ENCODE measurements at places on chromosomes 6 and 20.
A peak's percentile ranks its signal among the peaks of the same experiment; 100 is the strongest.

GRCh38 chr20:19213946-19214490, 1.6 kb downstream of the SLC24A3 start:
- DNase-seq = no peak

GRCh38 chr6:112910256-112910655, 563.1 kb downstream of the RFPL4B start:
- no peak for DNase-seq

GRCh38 chr20:31869942-31870725, at the start of the genes DUSP15 and TTLL9:
Gene DUSP15, minus strand, starts transcription at chr20:31870527. Its CDS starts 190 bp downstream, at chr20:31870337.
Gene TTLL9, plus strand, starts transcription at chr20:31870634. Its CDS starts 493 bp downstream, at chr20:31871127.
- DNase-seq = no peak

- no peak for DNase-seq
Observed at GRCh38 chr20:62051546-62052255, 14.0 kb downstream of the TAF4 start.

DNA sequence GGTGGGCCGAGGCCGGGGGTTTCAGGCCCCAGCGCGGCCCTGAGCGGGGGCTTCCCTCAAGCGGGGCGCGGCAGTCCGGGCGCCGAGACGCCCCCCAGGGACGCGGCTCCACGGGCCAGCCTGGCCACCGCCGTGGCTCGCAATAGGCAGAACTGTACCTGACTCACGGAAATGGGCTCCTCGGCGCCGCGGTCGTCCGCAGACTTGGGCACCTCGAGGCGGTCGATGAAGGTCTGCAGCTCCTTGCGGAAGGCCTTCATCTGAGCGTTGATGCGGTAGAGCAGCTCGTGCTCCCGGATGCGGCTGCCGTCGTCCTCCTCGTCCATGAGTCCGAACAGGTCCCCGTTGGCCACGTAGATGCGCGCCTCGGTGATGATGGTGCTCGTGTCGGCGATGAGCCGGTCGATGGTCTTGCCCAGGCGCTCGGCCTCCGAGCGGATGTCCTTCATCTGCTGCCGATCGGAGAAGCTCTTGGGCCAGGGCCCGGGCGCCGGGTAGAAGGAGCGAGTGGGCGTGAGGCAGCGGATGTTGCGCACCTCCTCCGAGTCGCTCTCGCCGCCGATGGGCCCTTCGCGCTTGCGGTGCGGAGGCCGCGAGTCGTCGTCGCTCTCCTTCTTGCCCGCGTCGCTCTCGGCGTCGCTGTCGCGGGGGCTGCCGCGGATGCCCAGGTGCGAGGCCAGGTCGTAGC, 16.1 kb upstream of the KIAA0408 start:
- no peak for DNase-seq

- no peak for DNase-seq
Observed at GRCh38 chr20:58463256-58463655, 51.9 kb downstream of the APCDD1L start.

DNA sequence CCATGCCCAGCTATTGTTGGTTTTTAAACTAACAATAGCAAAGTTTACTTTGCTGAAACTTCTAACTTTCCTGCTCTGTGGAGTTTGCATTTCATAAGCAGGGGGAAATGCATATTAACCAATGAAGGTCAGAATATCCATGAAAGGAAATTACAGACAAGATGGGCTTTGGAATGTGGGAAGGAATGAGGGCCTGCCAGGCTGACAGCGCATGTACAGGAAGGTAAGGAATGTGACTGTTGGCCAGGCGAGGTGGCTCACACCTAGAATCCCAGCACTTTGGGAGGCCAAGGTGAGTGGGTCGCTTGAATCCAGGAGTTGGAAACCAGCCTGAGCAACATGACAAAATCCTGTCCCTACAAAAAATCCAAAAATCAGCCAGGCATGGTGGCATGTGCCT, 49.6 kb downstream of the CDK5RAP1 start:
- no peak for DNase-seq

- no peak for DNase-seq
Observed at GRCh38 chr20:25248786-25249172, 894 bp downstream of the PYGB start.

GRCh38 chr6:169213814-169214520, 39.7 kb downstream of the THBS2 start:
- no peak for DNase-seq

DNA sequence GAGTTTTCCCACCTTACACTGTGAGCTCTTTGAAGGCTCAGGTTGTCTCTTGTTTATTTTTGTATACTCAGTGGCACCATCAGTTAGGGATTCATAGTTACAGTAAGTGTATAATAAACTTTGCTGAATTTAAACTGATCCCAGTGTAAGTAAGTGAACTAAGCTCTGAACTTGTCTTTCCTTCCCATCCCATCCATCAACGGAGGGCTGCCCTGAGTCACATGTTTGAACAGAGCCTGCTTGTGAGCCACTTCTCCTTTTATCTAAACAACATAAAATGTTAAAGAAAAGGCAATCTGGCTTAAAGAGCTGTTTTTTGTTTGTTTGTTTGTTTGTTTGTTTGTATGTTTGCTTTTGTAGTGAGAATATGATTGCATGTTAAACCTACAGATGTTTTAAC, 185.7 kb upstream of the MARCKS start:
- no peak for DNase-seq

DNA sequence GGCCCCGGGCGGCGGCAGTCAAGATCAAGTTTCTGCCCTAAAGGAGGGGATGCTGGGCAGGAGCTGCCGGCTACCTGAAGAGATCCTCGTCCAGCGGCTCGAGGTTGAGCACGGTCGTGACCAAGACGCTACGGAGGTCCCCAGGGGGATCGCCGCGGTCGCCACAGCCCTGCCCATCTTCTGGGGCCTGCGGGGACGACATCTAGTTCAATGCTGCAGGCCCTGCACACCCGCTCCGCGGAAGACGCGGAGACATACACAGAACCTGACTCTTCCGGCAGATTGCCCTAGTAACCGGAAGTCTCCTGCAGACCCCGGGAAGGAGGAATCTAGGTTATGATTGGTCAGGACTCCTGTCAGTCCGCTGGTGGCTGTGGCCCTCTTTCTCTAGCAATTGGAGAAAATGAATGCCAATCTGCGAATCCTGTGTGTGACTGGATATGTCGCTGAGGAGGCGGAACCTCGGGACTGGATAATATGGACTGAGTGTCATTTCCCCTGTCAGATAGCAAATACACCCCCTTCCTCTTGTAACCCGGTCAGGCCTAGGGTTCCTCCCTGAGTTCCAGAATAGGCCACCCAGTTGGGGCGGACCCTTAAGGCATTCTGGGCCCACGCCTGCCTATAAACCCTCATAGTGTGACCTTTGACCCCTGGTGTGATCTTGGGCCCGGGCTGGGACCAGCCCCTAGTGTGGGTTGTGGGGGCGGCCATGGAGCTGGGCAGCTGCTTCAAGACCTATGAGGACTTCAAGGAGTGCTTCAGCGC, at the start of the genes ACOT8 and ZSWIM3:
Gene ACOT8 (minus strand): TSS at position 279 of the 768 bp plus-strand sequence. CDS start 77 bp downstream, at position 202.
Gene ZSWIM3 (plus strand): TSS at position 501 of the 768 bp plus-strand sequence. CDS start 212 bp downstream, at position 713.
- DNase-seq = peak; percentile 99

GRCh38 chr6:26159357-26160273, 72.4 kb downstream of the HFE start:
- DNase-seq = no peak

GRCh38 chr20:37954626-37955025, 51.7 kb downstream of the VSTM2L start:
- no peak for DNase-seq

DNA sequence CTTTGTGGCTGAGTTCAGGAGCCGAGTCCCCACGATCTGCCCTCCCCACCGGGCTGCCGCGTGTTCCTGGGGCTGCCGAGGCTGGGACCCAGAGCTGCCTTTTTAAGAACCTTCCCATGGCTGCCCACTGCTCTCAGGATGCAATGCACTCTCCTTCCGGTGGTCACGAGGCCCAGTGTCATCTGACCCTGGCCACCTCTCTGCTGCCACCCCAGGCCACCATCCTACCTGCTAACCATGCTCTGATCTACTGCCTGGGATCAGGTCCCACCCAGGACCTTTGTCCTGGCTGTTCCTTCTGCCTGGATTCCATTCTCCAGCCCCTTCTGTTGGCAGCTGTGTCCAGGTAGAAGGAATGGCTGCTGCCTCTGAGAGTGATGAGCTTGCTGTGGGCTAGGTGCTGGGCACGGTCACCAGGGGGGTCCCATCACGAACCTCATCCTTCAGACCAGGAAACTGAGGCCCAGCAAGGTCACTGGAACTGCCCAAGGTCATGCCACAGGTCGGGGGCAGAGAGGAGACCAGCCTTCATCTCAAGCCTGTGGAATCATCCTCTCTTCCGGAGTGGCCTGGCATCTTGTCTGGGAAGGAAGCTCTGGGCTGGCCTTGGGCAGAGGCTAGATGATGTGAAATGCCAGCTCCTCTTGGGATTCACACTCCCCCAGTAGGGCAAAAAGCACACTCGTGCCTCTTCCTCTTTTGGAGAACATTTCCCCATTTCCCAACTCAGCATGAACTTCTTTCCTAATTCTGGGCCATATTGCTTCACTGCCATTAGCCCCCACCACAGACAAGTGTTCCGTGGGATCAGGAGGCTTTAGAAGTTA, 20.5 kb downstream of the PCK1 start:
- DNase-seq = no peak

DNA sequence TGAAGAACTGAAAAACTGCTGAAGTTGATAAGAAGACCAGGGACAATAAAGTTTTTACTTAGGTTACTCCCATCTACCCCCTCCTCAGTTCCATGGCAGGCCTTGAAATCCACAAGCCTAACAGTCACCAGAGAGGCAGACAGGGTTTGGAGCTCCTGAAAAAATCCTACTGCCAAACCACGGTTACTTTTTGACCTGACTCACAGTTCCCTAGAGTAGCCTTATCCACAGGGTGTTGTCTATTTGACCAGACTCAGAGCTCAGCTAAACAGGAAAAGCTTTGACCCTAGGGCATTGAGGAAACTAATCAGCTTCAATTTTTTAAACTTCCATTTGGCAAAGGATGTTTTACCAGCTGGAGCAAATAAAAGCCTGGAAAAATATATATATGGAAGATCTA, 257.7 kb upstream of the NT5E start:
- no peak for DNase-seq

DNA sequence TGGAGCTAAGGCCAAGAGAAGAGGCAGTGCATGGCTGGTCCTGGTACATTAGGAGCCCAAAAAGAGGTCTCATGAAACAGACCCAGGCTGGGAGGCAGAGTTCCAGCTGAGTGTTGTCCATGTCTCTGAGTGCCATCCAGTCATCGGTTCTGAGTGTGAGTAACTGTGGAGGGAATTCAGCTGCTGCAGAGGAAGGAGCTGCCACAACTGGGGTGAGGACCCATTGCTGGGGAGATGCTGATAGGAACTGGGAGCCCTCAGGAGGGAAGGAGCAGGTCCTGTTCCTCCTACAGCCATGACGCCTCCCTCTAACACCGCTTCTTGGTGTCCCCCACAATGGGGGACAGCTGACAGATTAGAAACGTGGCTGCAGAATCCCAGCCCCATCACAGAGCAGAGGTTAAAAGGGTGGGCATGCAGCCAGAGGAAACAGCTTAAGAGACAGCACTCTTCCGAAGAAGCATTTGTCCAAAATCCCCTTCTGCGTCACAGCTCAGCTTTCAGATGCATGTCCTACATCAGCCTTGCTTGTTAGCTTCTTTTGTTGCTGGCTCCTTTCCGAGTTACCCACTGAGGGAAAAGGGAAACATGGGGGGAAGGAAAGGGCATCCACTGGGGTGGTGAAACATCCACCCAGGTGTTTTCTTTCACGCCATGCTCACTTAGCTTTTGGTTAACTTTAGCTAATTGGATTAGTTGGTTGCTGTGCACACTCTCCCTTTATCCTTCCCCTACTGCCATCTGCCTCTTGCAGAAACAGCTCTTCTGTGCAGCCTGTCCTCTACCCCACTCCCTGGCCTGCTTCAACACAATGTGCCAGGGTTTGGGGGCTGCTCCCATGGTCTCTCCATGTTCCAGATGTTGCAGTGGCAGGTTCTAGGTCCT, 239.2 kb downstream of the SYNDIG1 start:
- DNase-seq = no peak

GRCh38 chr6:86856379-86856778, 80.9 kb upstream of the HTR1E start:
- DNase-seq = no peak

DNA sequence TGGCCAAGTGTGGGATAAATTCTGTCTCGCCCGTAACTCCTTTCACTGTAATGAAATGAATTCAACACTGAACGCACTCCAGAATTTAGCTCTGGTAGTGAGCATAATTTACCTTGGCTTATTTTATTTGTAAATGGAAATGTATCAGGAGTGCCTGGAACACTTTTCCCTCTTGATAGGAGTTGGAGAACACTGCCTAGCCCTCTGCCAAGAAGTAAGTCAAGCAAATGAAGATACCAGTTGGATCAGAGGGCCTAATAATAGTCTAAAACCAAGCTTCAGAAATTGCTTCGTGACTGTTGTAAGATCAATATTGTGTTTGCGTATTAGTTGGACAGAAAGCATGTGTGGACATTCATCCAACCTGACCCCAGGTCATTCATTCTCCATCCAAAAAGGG, 64.6 kb upstream of the TPD52L1 start:
- no peak for DNase-seq

GRCh38 chr20:13024596-13024995, 15.8 kb downstream of the SPTLC3 start:
- no peak for DNase-seq

- DNase-seq = no peak
Observed at GRCh38 chr6:127949251-127949650, 48.4 kb upstream of the THEMIS start.

GRCh38 chr6:162705736-162706135, 21.8 kb downstream of the PRKN start:
- DNase-seq = no peak

- DNase-seq = no peak
Observed at GRCh38 chr6:76221525-76221924, 149.1 kb upstream of the IMPG1 start.

DNA sequence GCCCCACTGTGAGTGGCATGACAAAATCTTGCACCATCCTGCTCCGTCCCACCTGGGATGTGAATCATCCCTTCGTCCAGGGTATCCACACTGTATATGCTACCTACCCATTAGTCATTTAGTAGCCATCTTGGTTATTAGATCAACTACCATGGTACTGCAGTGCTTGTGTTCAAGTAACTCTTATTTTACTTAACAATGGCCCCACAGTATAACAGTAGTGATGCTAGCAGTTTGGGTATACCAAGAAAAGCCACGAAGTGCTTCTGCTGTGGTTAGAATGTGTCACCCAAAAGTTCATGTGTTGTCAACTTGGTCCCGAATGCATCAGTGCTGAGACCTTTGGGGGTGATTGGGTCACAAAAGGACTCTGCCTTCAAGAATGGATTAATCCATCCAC, 11.7 kb downstream of the OSER1 start:
- DNase-seq = no peak

DNA sequence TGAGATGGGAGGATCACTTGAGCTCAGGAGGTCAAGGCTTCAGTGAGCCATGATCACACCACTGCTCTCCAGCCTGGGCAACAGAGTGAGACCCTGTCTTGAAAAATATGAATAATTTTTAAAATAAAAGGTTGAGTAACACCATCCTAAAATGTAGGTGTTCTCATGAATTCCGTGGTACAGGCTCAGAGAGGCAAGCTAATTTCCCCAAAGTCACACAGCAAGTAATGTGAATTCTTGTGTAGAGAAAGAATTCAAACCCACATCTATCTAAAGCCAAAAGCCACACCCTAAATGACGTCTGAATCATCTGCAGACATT, 80.5 kb downstream of the ZNF217 start:
- DNase-seq = no peak
